ENCODE measurements at places on chromosomes 1 and 21.
A peak's percentile ranks its signal among the peaks of the same experiment; 100 is the strongest.

DNA sequence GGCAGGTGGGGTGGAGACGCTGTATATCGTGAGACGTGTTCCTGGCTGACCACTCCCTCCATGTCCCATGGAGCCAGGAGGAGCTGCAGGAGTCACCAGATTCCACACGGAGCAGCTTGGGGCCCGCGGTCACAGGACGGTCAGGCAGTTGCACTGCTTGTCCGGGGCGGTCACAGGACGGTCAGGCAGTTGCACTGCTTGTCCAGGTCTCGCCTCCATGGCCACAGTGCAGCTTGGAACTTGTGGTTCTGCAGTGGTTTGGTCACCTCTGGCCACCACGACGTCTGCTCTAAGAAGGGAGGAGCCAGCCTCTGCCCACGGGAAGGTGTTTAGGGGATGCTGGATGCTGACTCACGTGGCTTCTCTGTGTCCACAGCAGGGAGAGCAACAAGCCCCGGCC, 33.0 kb downstream of the SLX9 start:
- no peak for DNase-seq

DNA sequence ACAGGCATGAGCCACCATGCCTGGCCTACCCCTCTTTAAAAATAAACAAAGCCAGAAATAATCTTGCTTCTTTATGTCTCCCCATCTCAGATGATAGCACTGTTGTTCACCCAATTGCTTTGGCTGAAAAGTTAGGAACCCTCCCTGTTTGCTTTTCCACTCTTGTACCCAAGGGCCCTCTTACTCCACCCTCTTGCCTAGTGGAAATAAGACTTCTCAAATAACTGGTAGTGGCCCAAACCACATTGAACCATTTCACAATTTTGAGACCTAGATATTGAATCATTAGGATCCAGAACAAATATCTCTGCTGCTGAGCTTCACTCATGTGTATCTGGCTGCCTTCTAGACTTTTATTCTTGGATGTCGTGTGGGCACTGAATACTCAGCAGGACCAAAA, 37.7 kb downstream of the RNF220 start:
- no peak for DNase-seq

DNA sequence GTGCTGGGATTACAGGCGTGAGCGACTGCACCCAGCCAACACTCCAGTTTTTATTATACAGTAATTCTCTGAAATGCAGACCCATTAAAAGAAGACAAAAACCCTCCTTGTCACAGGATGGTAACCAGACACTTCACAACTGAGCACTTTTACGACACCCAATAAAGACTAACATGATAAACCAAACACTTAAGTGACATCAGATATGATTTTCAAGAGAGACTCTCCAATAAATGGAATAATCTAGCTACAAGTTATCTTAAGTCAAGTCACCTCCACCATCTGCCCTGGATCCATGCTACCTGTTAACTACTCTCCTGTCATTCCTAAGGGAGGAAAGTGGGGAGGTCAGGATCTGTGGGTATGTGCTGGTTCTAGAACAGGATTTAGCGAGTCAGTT, 5.6 kb downstream of the GNG12 start:
- DNase-seq, result no peak

- DNase-seq, result no peak
Measured at GRCh38 chr1:225896494-225896893, 7.5 kb upstream of the LEFTY1 start.

DNA sequence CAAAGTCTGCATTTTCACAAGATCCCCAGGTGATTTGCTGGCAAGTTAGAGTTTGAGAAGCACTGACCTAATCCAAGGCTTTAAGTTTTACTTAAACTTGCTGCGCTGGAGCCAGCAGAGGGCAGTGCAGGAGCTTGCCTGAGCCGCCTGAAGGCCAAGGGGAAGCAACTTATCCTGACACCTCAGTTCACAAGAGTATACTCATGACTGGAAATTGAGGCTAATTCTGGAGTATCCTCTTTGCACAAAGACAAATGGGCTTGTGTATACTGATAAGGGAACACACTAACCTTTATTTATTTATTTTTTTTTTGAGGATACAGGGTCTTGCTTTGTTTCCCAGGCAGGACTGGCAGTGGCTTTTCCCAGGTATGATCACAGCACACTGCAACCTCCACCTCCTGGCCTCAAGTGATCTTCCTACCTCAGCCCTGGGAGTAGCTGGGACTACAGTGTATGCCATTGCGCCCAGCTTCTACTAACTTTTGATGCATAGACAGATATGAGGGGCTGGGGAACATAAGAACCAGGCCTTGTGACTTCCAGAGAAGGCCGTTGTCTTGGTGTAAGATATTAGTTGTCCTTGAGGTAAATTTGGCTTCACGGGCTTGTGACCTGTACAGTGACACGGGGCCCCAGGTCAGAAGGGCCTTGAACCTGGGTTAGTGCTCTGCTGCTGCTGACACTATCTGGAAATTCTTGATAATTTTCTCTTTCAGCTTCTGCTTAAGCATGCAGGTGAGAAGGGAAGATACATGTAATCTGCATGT, 29.0 kb upstream of the SLAMF1 start:
- peak; percentile 73 for DNase-seq

DNA sequence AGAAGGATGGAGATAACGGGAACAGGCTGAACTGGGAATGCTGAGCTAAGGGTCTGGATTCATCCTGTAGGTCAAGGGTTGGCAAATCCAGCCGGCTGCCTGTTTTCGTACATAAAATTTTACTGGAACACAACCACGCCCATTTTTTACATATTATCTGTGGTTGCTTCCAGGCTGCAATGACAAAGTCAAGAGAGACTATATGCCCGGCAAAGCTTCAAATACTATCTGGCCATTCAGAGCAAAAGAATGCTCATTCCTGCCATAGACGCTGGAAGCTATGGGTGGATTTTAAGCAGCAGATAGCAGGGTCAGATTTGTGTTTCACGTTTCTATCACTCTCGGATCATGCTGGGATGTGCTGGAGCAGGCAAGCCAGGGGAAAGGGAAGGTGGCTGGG, 137.9 kb upstream of the EDN2 start:
- peak; percentile 94 for DNase-seq

- peak; percentile 15 for DNase-seq
Measured at GRCh38 chr1:113579256-113580018, 179.8 kb downstream of the PHTF1 start.

DNA sequence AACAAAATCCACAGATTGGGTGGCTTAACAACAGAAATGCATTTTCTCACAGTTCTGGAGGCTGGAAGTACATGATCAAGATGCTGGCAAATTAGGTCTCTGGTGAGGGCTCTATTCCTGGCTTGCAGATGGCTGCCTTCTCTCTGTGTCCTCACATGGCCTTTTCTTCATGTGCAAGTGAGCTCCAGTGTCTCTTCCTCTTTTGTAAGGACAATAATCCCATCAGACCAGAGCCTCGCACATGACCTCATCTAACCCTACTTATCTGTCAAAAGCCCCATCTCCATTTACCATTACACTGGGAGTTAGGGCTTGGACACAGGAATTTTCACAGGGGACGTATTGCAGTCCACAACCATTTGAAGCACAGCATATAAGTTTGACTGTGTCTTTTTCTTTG, 181.6 kb downstream of the NEGR1 start:
- DNase-seq, result no peak

DNA sequence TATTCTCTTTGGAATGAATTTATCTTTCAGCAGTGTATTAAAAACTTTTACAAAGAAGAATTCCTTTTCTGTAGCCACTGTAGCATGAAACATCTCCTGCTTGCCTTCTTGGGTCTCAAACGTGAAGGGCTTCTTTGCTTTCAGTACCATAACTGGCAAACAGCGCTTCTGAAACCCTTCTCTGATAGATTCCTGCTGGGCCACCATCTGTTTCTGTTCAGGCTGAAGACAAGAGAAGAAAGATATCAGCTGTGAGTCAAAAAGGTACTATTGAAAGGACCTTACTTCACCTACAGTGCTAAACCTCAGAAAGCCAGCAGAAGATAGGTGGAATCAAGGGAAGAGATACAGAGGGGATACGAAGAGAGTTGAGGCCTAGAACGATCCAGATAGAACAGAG, 10.5 kb downstream of the AIM2 start:
- no peak for DNase-seq

DNA sequence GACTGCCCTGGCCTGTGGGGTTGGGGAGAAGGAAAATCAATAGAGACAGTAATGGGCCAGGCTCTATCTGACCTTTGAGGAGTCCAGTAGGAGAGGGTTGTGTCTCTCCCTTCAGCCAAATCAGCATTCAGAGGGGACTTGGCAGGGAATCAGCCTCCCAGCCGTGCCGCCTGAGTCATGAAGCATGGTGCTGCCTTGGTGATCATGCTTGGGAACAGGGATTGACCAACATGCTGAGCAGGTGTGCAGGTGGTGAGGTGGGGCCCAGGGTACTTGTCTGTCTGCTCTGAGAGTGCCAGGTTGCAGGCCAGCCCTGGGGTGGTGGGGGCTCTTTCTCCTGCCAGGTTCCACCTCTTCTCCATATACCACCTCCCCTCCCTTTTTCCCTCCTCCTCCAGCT, 58.9 kb upstream of the TLR5 start:
- DNase-seq, result no peak

DNA sequence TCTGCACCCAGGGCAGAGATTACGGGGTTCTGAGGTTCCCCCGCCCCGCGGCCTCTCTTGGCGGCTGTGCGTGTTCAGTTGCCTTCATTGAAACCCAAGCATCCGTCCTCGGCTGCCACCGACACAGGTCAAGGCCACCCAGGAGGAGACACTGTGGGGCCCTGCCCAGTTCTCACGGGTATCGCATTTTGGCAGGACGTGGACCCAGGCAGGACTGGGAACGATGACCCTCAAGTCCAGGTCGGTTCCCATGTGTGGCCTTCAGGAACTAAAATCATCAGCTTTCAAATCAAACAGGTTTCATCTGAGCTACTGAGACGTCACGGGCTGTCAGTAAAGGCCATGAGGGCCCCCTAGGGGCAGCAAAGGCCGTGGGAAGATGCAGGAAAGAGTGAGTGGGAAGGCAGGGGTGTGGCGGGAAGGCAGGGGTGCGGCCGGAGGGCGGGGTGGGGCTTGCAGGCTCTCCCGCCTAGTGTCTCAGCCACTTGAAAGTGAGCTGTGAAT, 7.0 kb upstream of the C1orf174 start:
- DNase-seq, result no peak

DNA sequence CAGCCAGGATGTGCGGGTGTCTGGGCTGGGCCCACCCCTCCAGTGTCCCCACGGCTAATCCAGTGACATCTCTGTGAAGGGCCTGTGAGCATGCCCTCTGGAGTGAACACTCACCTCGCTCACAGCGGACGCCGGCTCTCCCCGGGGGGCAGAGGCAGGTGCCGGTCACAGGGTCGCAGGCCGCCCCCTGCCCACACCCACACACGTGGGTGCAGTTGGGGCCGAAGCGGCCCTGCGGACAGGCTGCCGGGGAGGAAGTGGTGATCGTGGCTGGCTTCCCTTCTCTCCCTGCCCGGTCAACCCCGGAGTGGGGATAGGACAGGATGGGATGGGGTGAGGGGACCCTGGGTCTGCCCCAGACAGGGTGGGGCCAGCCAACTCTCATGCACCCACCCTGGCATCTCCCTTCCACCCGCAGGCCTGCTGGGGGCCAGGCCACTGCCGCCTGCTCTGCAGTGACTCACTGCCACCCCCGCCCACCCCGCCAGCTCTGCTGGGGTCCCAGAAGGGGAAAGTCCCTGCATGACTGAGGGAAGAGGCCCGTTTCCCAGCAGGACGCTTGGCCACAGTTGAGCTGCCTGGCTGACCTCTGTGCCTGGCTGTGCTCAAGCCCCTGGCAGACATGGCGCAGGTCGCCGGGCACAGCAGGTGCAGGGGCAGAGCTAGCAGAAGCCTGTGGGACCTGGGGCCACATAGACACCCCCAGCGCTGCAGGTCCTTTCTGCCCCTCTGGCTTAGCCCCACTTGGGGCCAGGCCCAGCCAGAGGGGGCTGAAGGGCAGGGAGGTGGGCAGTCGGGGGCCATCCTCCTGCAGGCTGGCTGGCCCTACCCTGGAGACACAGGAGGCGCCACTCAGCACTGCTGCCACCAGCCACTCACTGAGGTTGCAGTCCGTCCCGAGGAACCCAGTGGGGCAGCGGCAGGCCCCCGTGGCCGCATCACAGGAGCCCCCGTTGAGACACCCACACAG, 41.6 kb downstream of the ARHGEF16 start:
- DNase-seq, result no peak

DNA sequence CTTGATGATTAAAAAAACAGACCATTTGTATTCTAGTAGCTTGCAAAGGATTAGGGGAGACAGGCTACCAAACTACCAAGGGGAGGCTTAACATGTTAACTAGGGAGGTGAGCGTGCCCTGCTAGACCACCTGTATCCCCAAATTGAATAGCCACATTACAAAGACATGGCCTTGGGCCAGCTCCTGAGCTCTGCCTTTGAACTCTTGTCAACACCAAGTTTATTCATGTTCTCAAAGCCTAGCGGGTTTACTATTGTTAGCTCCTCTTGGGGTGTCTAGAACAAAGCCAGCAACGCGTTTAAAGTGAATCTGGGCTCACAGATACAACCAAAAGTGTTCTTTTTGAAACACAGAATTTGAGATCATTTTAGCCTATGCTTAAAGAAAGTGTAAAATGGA, 36.3 kb downstream of the SMYD2 start:
- no peak for DNase-seq

GRCh38 chr1:248860007-248860406, 1.1 kb upstream of the ZNF692 start:
- no peak for DNase-seq

GRCh38 chr1:110100335-110100734, 11.9 kb upstream of the UBL4B start:
- DNase-seq, result no peak

DNA sequence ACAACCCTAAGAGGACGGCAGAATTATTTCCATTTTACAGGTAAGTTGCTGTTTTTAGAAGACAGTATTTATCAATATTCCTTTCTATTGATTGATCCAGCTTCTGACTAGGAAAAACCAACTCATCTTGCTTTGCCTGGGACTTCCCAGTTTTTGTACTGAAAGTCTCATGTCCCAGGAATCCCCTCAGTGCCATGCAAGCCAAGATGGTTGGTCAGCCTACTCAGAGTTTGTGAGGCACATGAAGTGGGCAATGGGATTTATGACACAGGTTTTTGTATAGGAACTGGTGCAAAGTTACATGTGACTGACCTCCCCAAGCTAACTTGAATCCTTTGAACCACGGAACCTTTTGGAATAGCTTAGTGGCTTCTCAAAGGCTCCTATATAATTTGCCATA, 45.5 kb downstream of the GNG12 start:
- no peak for DNase-seq

DNA sequence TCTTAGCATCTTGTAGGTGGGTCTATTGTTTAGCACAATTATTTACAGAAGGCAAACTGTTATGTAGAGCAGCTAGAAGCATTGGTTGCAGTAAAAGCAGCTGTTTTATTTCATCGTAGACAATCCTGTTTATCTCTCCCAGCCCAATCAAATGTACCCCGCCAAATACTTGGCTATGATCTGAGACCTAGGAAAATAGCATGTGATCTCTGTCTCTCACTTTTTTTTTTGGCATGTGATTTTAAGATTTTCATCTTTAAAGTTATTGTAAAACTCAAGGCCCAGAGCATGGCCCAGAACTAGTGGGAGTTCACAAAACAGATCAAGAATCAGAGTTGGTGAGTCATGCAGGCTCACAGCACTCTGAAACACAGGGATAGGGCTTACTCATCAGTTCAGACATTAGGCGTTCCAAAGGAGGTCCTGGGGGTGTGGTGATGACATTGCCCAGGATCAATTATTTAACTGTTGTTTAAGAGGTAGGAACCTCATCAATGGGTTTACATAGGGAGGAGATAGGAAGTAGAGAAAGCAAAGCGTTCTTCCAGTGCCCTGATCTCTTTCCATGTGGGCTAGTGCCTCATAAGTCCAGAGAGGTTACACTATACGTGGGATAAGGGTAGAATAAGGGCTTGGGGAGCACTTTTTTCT, 40.2 kb downstream of the TBX19 start:
- DNase-seq, result peak; percentile 91
